ENCODE measurements at places on chromosomes 1 and 21. TPM values are rescaled to one million over a fixed set of nuclear protein-coding genes. Genes with fewer than 3 reads are reported as not detected.

OR2L8 gene
- not detected for total RNA-seq

ATAD3C gene
- 9.2 TPM for total RNA-seq

TMEM69 gene
- 22.2 TPM for total RNA-seq

TMEM82 gene
- not detected for total RNA-seq

PRAMEF6 gene
- not detected for total RNA-seq

DNA sequence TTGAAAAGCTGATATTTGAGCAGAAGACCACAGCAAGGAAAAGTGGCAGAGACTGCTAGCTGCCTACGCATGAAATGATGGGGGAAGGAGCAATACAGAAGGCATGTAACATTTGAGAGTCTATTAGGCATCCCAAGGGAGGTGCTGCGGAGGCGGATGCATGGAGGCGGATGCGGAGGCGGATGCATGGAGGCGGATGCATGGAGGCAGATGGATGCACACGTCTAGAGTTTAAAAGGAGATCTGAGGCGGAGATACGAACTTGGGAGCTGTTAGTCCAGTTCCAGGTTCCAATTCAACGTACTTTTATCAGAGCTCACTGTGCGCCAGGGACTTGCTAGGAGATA is 744 bp upstream of the DDX20 start:
- H3K27me3 ChIP-seq, result no peaks in the 10 kb centered on the region
- peak overlapping the region; percentile 95 for H3K27ac ChIP-seq
- no peaks in the 10 kb centered on the region for H3K36me3 ChIP-seq

DNA sequence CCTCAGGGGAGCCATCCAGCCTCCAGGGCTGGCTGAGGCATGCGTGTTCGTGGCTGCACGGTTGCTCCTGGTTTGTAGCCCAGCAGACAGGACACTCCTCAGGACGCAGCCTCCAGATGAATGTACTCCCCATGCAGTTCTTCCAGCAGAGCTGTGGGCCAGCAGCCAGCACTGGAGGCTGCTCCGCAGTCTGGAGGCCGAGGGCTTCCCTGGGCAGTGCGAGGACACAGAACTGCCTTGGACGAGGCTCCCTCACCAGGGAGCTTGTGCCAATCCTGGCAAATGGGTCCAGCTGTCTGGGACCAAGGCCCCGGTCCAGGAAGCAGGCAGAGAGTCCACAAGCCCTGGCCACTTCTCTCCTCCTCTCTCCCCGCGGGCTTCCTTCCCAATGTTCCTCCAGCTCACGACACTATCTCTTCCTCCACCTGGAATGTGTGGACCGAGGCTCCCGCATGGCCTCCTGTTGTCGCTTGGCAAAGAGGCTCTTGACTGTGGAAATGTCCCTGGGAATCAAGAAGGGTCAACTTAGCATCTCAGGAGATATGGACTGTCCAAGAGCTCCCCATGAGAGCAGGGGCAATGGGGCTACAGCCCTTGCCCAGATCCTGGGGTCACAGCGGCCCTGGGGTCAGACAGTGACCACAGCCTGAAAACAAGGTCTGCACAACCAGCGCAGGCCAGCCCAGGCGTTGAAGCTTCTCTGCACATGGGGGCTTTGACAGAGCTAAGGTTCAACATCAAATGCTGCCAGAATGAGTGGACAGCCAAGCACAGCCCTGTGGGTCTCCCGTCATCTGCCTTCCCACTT is 5.3 kb downstream of the EDN2 start:
- no peaks in the 10 kb centered on the region for H3K36me3 ChIP-seq
- H3K27me3 ChIP-seq, result no peaks in the 10 kb centered on the region
- H3K4me1 ChIP-seq, result peaks cover 55% of the 10 kb centered on the region
- DNase-seq, result no peak

- no peaks in the 10 kb centered on the region for H3K36me3 ChIP-seq
- H3K4me3 ChIP-seq, result no peak overlapping the region
- H3K27me3 ChIP-seq, result no peaks in the 10 kb centered on the region
- H3K4me1 ChIP-seq, result no peaks in the 10 kb centered on the region
These were observed 73.9 kb upstream of the HAO2 start for GRCh38 chr1:119294722-119295121.

DNA sequence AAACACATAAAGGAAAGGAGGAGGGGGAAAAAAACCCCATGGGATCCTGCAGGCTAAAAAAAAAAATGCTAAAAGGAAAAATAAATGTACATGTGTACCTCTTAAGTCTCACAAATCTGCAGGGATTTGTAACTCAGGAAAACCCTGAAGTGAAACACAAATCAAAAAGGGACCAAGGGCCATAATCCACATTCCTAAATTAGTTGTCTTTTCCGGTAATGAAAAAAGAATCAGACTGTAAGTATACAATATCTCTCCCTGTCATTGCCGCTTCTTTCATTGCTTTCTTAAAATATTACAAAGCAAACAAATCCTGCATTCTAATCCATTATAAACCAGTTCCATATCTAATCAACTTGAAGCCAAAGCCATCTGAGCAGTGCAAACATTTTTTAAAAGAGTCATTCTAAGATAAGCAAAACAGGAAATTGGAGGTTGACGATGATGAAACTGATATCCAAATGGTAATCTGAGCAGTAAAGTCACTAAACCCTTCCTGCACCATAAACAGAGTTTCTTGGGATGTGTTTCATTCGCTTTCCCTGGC is 58.7 kb upstream of the SIM2 start:
- no peaks in the 10 kb centered on the region for H3K4me1 ChIP-seq
- H3K4me3 ChIP-seq, result no peak overlapping the region
- no peak for DNase-seq
- no peaks in the 10 kb centered on the region for H3K36me3 ChIP-seq
- H3K27ac ChIP-seq, result no peak overlapping the region
- no peaks in the 10 kb centered on the region for H3K27me3 ChIP-seq

- peaks cover 5% of the 10 kb centered on the region for H3K4me1 ChIP-seq
- no peak overlapping the region for H3K27ac ChIP-seq
- no peak for DNase-seq
- H3K4me3 ChIP-seq, result no peak overlapping the region
- no peaks in the 10 kb centered on the region for H3K27me3 ChIP-seq
- H3K36me3 ChIP-seq, result peaks cover 94% of the 10 kb centered on the region
These were observed 21.0 kb downstream of the WDR4 start for GRCh38 chr21:42858185-42858847.

DNA sequence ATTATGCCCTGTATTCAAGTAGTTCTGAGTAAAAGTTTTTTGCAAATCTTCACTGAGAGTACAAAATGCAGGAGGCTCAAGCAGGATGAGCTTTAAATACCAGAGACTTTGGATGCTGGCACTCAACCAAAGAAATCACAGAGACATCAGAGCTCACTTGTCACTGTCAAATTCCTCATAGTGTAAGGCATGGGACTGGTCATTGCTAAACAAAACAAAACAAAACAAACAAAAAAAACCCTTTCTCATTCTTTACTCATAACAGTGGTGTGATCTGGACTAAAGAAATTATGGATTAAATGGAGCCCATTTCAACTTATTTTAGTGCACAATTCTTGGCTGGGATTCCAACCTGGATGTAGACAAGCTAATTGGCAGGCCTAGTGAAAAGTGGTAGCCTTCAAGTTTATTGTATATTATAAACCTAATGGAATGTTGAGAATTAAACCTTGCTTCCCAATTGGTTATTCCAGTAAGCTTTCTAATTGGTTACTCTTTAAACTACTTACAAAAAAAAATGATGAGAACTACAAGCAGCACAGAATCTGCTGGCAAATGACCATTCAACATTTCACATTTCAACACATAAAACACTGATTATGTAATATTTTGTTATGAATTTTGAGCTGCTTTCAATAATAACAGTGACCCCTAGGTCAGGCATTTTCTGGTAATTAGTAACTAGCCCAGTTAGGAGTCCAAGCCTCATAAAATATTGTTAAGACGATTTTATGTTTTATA is 30.6 kb upstream of the NEK7 start:
- H3K36me3 ChIP-seq, result no peaks in the 10 kb centered on the region
- no peaks in the 10 kb centered on the region for H3K4me1 ChIP-seq
- no peak for DNase-seq
- H3K27ac ChIP-seq, result no peak overlapping the region

GRCh38 chr1:156484480-156485058 is 16.0 kb downstream of the MEF2D start:
- H3K27me3 ChIP-seq, result no peaks in the 10 kb centered on the region
- peaks cover 42% of the 10 kb centered on the region for H3K4me1 ChIP-seq
- no peak for DNase-seq
- H3K36me3 ChIP-seq, result peaks cover 44% of the 10 kb centered on the region
- H3K27ac ChIP-seq, result no peak overlapping the region

GRCh38 chr21:41321211-41321907 is 4.8 kb downstream of the FAM3B start:
- H3K4me1 ChIP-seq, result peaks cover 7% of the 10 kb centered on the region
- H3K27ac ChIP-seq, result no peak overlapping the region
- DNase-seq, result no peak
- no peak overlapping the region for H3K4me3 ChIP-seq

GRCh38 chr21:39518847-39519210 is 67.1 kb downstream of the SH3BGR start:
- no peaks in the 10 kb centered on the region for H3K27me3 ChIP-seq
- H3K4me1 ChIP-seq, result peaks cover 8% of the 10 kb centered on the region
- H3K27ac ChIP-seq, result no peak overlapping the region
- no peak for DNase-seq
- H3K36me3 ChIP-seq, result no peaks in the 10 kb centered on the region

DNA sequence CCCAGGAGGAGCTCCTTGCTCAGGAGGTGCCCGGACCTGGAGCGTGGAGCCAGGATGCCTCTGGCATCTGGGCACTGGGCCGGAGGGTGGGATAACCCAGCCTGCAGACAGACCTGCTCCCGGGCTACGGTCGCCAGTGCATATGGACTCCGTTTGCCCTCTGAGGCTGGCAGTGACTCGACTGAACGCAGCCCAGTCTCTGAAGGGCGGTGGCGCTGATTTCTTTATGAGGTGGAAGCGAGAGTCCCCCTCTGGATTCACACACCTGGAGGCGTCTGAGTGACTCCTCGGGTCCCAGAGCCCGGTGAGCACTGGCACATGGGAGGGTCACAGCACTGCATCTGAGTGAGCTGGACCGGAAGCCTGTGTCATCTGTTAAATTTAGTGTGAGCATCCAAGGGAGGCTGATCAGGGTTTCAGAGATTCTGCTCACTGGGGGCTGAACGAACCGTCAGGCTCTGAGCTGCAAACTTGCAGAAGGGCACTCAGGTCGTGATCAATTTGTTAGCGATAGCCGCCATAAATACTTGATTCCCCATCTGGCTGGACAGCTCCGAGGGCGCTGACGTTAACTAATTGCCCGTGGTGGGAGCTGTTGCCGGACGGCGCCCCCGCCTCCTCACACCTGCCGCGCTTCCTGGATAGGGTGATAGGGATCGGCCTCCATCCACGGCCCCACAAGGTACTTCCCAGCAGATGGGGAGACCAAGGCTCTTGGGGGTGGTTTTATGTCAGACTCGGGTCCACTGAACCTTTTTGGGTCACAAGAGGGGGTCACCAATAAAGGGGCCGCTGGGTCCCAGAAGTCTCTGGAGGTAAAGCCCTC is 60.7 kb upstream of the TTC34 start:
- H3K27me3 ChIP-seq, result no peaks in the 10 kb centered on the region
- H3K36me3 ChIP-seq, result no peaks in the 10 kb centered on the region
- DNase-seq, result no peak
- H3K4me3 ChIP-seq, result no peak overlapping the region

DNA sequence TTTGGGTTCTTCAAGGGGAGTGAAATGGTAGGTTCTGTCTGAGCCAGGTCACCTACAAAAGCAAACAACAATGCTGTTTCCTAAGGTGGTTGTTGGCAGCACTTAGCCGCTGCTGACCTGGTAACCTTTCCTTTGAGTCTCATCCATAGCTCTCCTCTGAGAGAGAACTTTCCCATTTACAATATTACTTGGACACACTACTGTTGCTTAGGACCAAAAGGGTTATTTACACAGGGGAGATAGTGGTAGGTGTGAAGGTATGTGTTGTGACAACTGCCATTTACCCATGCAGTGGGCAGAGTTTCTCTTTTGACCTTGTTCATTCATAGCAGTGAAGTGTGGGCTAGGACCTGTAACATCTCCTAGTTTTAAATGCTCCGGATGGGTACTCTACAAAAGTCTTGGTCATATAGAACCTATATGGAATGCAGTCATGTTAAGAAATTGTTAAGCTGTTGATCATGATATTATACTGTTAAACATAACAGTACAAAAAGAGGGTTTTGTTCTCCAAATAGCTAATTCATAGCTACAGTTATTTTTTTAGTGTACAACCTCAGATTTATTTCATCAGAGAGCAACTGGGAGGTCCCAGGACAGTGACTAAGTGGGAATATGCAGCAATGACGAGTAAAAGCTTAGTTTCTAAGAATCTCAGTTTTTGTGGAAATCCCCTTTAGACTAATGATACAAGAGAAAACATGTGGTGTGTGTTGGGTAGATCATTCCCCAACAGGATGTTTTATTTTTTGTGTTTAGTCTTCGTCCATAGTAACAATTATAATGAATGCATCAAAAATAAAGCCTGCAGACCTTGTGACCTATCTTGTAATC is 219.7 kb downstream of the NFIA start:
- no peak for DNase-seq
- H3K27ac ChIP-seq, result peak overlapping the region; percentile 38
- H3K27me3 ChIP-seq, result no peaks in the 10 kb centered on the region

GRCh38 chr1:10471411-10472219 is 714 bp downstream of the DFFA start:
- H3K4me1 ChIP-seq, result peaks cover 30% of the 10 kb centered on the region
- peak overlapping the region; percentile 86 for H3K4me3 ChIP-seq
- DNase-seq, result no peak
- no peaks in the 10 kb centered on the region for H3K27me3 ChIP-seq
- H3K27ac ChIP-seq, result peak overlapping the region; percentile 50

GRCh38 chr1:36872858-36873257 is 161.5 kb downstream of the GRIK3 start:
- H3K36me3 ChIP-seq, result no peaks in the 10 kb centered on the region
- no peak overlapping the region for H3K27ac ChIP-seq
- no peak overlapping the region for H3K4me3 ChIP-seq
- no peaks in the 10 kb centered on the region for H3K27me3 ChIP-seq
- DNase-seq, result no peak
- no peaks in the 10 kb centered on the region for H3K4me1 ChIP-seq

DNA sequence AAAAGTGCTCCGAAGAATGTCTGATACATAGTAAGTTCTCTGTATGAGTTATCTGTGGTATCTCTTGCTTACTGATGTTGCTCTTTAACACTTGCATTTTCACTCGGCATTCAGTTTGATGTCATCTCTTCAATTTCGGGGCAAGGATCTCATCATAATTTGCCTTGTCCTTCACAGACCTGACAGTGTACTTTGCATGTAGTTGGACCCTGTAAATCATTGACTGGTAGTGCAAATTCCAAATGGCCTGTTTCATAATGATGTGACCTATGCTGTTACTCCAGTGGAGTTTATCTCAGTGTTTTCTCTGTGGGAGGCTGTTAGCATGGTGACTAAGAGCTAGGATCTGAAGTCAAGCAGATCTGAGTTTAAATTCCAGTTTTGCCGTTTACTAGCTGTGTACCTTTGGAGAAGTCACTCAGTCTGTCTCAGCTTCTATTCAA is 34.2 kb upstream of the ABCD3 start:
- peak overlapping the region; percentile 62 for H3K27ac ChIP-seq
- peaks cover 7% of the 10 kb centered on the region for H3K4me1 ChIP-seq
- no peaks in the 10 kb centered on the region for H3K36me3 ChIP-seq
- no peak for DNase-seq
- no peak overlapping the region for H3K4me3 ChIP-seq

- H3K4me3 ChIP-seq, result no peak overlapping the region
- H3K4me1 ChIP-seq, result no peaks in the 10 kb centered on the region
- no peaks in the 10 kb centered on the region for H3K36me3 ChIP-seq
- H3K27ac ChIP-seq, result no peak overlapping the region
- H3K27me3 ChIP-seq, result no peaks in the 10 kb centered on the region
These were observed 59.9 kb downstream of the DNM3 start for GRCh38 chr1:171901245-171901644.

- no peaks in the 10 kb centered on the region for H3K36me3 ChIP-seq
- DNase-seq, result no peak
- H3K27me3 ChIP-seq, result no peaks in the 10 kb centered on the region
- no peak overlapping the region for H3K27ac ChIP-seq
These were observed 36.6 kb upstream of the SSX2IP start for GRCh38 chr1:84726593-84727499.

Data from upper lobe of left lung (tissue), 6 donors.